ENCODE measurements at places on chromosomes 4 and X.

DNA sequence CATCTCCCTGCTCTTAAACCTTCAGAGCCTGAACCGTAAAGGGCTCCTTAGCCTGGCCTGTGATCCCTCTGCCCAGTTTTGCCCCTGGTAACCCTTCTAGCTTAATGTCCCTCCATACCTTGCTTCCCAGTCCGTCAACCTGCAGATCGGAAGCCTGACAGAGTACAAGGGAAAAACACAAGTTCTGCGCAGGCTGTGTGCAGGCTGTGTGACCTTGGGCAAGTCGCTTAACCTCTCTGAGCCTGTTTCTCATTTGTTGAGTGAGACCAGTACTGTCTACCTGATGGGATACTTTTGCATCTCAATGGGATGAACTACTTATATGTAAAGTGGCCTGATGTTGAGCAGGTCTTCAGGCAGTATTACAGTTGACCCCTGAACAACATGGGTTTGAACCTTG is 1.7 kb downstream of the NSDHL start:
- DNase-seq, result no peak

- no peak for DNase-seq
Observed at GRCh38 chr4:84378983-84379382, 120.1 kb downstream of the NKX6-1 start.

GRCh38 chr4:1290165-1290977 is 680 bp downstream of the MAEA start:
- peak; percentile 42 for DNase-seq

- DNase-seq, result peak; percentile 79
Observed at GRCh38 chr4:183541010-183541751, 36.3 kb downstream of the ING2 start.

DNA sequence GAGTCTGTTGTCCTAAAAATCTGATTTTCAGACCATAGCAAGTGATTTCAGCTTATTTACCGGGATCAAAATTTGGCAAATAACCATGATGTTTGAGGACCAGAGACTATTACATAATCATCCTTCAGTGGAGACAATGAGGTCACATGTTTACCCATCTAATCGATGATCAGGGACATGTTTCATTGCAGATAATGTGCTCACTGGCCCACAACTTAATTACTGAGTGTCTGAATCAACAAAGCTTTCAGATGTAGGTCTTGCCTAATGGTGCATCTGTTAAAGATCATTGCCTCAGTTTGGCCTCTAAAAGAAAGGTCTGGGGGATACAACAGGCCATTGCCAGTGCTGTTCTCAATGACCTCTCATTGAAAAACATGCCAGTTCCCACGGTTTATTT is 42.8 kb upstream of the KLHL34 start:
- DNase-seq, result peak; percentile 35

GRCh38 chrX:47690175-47690574 is 31.2 kb upstream of the UXT start:
- DNase-seq, result no peak

DNA sequence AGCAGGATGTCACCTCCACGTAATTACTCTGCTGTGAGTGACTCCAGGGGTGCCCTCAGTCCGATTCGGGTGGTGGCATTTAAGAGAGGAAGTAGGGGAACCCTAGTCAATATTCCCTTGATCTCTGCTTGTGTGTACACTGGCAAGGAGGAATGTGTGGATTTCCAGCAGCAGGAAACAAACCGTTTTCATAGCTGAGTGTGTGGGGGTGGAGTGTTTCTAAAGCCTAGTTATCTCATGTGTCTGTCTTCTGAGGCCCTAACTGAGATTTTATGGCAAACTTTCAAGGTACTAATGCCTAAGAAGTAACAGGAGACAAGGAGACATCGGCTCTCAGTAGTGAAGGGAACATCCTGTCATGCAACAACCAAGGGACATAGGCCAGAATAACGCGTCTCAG is 6.6 kb upstream of the CLDN24 start:
- DNase-seq, result no peak

GRCh38 chrX:29902004-29902403 is 313.4 kb upstream of the MAGEB2 start:
- DNase-seq, result no peak

DNA sequence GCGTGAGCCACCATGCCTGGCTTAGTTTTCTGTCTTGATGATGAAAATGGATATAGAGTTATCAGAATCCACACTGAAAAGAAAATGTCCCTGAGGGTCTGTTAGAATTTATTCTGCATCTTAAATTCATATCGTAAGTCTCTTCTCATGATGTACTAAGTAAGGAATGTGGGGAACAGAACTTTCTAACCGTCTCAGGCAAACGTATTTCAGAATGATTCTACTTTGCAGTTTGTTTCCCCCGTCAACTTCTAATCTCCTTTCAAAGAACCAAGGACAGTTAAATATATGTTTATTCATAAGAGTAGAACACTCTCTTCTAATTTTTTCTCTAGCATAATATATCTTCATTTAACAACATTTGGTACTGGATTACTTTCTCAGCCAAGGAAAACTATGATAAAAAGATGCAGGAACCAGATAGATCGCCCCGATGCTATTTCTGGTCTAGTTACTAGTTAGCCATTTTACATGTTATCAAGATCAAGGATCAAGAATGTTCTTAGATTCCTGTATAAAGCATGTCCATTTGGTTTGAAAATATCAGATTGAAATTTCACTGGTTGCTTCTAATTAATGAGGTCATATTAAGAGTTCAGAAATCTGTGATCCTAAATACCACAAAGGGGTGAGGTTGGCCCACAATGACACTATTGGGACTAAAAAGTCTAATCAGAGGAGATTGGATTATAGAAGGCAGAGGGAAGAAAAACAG is 49.5 kb downstream of the METTL14 start:
- no peak for DNase-seq

DNA sequence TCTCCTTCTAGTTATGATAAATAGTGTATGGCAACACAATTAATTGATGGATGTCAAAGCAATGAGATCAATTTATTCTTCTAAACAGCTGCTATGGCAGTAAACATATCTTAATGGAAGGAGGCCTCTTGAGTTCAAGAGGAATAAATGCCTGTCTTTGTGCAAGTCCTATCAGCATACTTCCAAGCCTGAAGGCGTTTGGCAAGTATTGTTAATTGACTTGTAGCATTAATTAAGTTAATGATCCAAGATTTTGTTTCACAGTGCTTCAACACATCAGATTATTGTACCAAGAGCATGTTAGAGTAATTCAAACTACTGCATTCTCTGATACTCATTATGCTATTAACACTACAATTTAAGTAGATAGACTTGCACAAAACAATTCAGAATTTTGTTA is 144.8 kb downstream of the FAT4 start:
- no peak for DNase-seq

DNA sequence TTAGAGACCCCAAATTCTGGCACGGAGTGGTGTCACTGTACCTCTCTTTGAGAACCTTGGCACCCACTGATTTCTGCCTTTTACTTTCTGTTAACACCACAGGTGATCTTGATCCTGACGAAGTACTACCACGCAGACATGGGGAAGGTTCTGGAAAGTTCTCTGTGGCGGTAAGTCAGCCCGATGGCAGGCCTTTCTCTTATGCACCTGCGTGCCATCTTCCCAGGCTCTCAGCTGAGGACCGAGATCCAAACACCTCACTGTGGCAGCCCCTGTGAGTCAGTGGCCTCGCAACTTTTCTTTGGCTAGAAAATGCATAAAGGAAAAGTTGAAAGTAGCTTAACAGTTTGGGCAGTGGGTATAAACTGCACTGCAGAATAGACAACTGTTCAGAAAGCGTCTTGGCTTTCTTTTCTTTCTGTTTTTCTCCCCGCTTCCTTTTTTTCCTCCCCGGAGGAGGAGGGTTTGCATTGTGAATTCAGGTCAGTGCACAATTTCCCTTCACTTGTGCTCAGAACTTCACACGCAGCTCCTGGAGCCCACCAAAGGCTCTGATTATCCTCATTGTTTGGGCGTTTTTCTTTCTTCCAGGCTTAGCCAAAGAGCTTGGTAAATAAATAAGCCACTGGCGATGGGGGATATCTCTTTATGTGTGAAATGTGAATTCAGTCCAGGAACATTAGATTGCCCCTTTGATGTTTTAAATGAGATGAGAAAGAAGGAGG is 38.4 kb downstream of the PSAPL1 start:
- peak; percentile 87 for DNase-seq

GRCh38 chrX:56268888-56269287 is 36.7 kb downstream of the KLF8 start:
- DNase-seq, result no peak

DNA sequence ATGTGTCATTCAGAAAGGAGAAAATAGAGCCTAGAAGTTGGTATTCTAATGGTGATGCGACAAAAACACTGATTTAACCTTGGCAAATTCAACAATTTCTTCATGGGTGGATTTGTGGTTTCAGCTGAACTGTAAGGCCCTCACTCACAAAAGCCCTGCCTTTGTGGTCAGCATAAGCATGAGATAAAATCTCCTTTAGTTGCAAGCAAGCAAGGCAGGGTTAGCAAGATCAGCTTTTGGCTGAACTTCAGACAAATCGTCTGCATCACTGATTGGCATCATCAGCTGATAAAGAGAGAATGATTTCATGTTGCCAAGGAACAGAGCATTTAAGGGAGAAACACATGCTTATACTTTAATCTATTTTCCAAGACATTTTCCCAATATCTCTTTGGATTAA is 2582.2 kb downstream of the PCDH7 start:
- DNase-seq, result peak; percentile 54

DNA sequence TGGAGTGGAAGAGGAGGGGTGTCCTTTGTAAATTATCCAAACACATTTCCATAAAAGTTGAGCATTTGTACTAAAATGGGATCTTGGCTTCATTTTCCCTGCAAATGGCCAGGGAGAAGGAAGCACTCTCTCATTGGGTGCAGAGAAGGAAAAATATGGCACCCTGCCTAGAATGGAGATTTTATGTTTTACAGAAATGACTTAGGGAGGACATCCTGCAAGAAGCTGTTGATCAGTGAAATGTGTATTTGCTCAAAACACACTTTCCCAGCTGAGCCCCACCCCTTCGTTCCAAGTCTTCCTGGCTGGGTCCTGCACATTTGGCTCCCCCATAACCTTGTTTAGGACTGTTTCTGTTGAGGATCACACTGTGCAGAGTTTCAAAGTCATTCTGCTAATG is 213.5 kb upstream of the TAPT1 start:
- DNase-seq, result peak; percentile 20

GRCh38 chr4:40292313-40292759 is 42.8 kb upstream of the CHRNA9 start:
- DNase-seq, result no peak

DNA sequence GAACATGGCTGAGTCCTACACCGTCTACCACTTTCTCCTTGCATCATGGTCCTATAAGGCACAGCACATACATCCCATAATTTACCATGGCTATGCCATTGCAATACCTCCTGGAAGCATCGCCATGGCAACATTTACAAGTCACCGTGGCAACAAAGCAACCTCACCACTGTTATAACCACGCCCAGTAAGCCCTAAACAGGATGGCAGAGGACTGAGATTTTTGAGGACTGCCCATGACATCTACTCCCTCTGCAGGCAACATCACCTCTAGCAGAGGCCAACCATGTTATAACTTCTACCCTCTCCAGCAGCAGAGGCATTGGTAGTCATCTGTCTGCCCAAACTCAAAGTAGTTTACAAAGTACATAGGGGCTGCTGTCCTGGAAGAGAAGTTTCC is 29.7 kb downstream of the BCOR start:
- no peak for DNase-seq

DNA sequence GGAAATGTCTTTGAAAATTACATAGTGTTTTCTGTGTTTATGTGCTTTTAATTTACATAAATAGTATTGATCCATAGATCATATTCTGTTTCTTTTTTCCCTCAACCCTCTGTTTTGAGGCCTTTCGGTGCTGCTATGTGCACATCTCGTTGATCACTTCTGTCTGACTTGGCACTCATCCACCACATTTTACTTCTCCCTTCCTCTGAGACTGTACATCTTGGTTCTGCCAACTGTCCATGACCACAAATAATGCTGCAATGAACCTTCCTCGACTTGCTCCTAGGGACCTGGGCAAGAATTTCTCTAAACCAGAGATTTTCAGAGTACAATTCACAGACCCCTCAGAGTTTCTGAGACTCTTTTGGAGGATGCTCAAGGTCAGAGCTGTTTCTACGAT is 74.4 kb downstream of the RTL5 start:
- DNase-seq, result no peak

- peak; percentile 53 for DNase-seq
Observed at GRCh38 chr4:143186649-143187048, 1.9 kb downstream of the USP38 start.

- no peak for DNase-seq
Observed at GRCh38 chrX:8345473-8345872, 119.2 kb upstream of the VCX3B start.

- no peak for DNase-seq
Observed at GRCh38 chrX:9048801-9049200, 14.9 kb upstream of the FAM9B start.

DNA sequence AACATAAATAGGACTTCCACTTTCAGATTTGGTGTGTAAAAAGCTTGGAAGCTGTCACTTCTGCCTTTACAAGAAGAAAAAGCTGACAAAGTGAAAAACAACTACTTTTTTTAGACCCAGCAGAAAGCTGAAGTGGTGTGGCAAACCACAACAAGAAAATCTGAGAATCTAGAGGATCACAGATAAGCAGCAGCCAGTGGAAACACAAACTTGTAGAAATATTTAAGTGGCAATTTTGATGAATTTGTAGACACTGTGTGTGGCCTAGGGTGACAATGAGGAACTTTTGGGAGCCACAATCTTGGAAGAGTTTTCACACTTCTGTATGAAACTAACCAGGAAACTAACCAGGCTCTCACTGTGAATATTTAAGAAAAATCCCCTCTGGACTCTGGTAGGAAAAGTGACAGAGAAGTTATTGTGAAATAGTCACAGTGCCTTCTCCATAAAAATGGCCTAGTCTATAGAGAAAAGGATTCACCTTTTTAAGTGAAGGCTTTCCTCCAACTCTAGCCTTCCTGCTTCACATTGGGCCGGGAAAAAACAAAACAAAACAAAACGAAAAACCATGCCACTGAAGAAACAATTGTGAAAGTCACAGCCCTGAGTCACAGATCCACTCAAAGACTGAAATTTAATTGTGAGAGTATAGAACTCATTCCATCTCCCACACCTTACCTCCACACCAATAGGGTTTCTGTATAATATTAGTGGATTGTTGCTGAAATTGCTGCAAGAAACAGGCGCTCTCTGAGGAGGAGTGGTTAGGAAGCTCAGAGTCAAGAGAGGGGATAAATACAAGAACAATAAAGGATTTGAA is 26.7 kb upstream of the GUCY1A1 start:
- no peak for DNase-seq

- peak; percentile 38 for DNase-seq
Observed at GRCh38 chr4:96352051-96352517, 512.2 kb downstream of the PDHA2 start.

- DNase-seq, result no peak
Observed at GRCh38 chrX:37786624-37787422, 7.0 kb downstream of the CYBB start.

DNA sequence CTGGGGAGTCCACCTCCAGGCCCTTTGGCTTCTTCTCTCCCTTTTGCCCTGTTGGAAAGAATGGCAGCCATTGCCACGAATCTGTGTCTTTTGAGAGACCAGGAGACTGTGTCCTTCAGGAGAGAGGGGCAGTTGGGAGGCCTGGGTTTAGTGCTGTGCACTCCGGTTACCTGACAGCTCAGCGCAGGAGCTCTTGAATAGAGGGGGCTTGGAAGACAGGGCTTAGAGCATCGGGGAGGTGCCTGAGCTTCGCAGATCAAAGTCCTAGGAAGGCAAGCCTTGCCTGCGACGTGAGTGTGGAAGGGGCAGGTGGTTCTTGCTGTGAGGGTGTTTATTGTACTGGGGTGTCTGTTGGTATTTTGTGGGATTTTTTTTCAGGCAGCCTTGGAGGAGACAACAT is 41.9 kb upstream of the TADA2B start:
- DNase-seq, result no peak

GRCh38 chr4:522911-523443 is 24.0 kb downstream of the PIGG start:
- no peak for DNase-seq

Measured in eye (tissue), 1 donor.